ENCODE measurements at places on chromosomes 5 and 9.

- DNase-seq = no peak
These were observed 66.8 kb downstream of the MAMDC2 start for GRCh38 chr9:70110194-70111041.

GRCh38 chr9:73183428-73183827 is 31.8 kb downstream of the ANXA1 start:
- DNase-seq = no peak

- no peak for DNase-seq
These were observed 224.1 kb upstream of the TYRP1 start for GRCh38 chr9:12469084-12469483.

- no peak for DNase-seq
These were observed 3.0 kb downstream of the SLC22A5 start for GRCh38 chr5:132372542-132372941.

DNA sequence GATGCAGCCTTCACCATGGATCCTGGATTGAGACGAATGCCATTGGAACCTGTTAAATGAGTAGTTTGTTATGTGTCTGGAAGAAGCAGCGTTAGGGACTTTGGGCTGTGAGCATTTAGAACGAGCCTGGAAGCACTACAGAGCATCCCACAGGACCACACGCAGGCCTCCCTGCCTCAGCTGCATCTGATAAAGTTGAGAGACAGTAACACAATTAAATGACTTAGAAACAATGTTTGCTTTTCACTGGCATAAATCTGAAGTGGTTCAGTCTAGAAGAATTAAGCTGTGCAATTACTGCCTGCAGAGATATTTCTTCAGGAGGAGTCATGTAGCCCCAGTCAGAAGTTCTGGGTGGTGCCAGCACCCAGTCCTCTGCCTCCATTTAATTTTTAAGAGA is 9.8 kb upstream of the TLX3 start:
- no peak for DNase-seq

DNA sequence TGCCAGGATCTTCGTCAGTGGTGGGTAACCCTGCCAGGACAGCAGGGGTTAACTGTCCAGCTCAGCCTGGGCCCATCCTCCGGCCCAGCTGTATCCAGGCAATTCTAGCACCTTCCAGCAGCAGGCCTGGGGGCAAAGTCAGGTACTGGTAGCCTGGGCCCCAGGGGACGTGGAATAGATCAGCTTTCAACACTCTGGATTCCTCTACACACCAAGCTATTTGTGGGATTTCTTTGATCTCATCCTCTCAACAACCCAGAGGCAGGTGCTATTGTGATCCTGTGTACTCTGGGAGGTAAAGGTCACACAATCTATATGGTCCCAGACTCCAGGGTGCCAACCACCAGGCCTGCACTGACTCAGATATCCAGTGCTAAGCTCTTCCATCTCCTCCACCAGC is 8.7 kb upstream of the SPOUT1 start:
- no peak for DNase-seq

DNA sequence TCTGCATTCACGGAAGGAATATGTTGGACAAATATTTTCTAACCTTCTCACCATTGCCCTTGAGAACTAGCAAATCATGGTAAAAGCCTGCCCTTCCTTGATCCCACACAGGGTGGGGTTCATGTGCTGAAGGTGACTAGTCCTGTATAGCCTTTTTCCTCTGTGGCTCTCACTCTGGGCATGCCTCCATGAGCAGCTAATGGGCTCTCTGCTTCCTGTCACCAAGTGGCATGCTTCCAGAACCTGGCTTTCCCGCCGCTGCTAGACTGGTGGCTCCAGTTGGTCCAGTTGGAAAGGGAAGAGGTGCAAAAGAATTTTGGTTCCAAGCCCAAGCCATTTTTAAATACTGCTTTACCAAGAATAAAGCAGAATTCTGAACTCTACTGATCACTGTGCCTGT is 35.5 kb downstream of the FBXO10 start:
- no peak for DNase-seq

GRCh38 chr5:80125022-80125961 is 90.1 kb downstream of the THBS4 start:
- DNase-seq = no peak

GRCh38 chr9:133167096-133167730 is 3.5 kb upstream of the GBGT1 start:
- DNase-seq = no peak

Measured in stimulated activated CD4-positive, alpha-beta T cell treated with anti-CD3 and anti-CD28 coated beads, Interleukin-1b, Interleukin-23, amount 100 ng/mL, for 24 hours (primary cell).